ENCODE measurements at places on chromosomes 16 and 17.

DNA sequence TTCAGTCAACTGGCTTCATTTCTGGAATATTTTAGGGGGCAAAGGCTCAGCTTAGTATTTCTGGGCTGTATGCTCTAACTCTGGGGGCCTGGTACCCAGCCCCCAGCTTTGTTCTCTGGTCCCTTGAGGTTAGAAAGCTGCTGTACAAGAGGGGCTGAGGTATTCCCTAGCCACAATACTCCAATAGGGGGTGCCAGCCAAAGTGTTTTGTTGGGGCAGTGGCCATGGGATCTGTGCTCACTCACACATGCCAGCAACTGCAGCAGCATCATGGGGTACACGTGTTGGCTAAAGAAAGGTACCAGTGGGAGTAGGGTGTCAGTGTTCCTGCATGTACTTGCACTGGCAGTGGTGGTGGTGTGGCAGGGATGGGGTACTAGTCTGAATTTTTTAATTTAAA is 257.3 kb downstream of the CA10 start:
- DNase-seq = no peak

DNA sequence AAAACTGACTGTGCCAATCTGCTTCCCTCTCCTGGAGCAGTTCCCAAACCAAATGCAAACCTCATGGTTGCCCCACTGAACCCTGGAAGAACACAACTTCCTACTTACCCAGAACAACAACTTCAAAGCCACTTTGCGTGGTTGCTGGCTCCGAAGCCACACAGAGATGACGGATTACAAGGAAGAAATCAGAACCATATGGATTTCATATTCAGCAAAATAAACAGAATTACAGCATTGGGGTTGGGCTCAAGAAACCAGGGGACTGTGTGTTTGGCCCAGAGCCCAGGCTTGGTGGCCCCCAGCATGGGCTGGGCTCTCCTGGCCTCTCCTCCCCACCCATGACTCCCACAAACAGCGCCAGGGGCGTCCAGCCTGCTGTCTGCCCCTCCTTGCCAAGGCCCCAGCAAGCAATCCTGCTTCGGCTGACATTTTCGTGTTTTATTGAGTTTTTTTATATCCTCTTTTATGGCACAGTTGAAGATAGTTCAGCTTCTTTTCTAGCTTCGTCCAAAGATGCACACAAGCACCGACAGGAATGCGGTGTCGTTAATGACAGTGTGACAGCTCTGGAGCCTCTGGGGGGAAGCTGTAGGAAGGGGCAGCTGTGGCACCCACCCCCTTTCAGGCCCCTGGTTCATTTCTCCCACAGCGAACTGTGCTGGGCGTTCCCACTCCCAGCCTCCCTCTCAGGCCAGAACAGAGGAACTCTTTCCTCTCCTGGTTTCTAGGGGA is 137.1 kb downstream of the GAS7 start:
- DNase-seq = peak; percentile 83

DNA sequence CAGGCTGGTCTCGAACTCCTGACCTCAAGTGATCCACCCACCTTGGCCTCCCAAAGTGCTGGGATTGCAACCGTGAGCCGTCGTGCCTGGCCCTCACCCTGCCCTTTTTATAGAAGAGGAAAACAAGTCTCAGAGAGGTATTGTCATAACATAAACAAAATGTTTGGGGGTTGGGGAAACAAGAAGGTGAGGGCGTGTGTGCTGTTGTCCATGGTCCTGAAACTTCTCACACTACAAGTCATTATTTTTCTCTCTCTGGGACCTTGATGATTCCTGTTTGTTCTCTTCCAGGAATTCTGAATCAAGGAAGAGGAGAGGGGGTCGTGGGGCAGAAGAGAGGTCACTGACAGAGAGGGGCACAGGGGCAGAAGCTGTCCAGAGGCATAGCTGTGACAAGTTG is 160.2 kb upstream of the LHX1 start:
- DNase-seq = peak; percentile 5

- DNase-seq = peak; percentile 52
These were observed 981 bp upstream of the UNC13D start for GRCh38 chr17:75845058-75845711.

DNA sequence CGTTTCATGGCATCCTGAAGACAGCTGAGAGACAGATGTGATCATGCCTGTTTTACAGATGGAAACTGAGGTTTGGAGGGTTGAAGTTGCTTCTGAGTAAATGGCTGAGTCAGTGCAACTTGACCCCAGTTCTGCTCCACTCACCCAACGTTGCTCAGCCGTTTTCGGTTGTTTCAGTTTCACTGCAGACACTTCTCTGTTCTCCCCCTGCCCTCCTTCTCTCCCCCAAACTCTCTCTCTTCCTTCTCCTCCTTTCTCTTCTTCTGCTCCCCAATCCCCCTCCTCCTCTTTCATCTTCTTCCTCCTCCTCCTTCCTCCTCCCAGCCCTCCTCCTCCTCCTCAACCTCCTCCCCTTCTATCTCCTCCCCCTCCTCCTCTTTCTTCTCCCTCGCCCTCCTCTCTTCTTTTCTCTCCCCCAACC is 9.4 kb upstream of the CEP20 start:
- peak; percentile 29 for DNase-seq

DNA sequence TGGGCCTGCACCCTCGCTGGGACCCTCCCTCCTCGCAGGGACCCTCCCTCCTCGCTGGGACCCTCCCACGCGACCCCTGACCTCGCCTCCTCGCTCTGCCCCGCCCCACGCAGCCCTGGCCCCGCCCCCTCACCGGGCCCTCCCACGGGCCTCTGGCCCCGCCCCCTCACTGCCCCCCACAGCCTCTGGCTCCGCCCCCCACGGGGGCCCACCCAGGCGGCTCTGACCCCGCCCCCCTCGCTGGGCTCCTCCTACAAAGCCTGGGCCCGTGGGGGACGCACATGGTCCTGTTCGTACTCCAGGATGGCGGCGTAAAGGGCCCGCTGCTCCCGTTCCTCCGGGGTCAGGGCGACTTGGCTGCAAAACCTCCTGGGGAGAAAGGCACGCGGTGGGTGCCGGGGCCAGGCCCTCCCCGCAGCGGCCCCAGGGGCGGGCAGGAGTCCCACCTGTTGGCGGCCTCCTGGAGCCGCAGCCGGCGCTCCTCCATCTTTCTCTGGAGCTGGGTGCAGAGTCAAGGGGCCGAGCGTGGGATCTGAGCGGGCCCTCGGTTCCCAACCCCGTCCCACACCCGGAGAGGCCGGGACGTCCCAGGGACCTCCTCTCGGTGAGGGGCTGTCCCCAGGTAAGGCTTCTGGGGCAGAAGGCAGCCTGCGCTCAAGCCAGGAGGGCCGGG is 9.0 kb downstream of the VPS9D1 start:
- DNase-seq = peak; percentile 37

DNA sequence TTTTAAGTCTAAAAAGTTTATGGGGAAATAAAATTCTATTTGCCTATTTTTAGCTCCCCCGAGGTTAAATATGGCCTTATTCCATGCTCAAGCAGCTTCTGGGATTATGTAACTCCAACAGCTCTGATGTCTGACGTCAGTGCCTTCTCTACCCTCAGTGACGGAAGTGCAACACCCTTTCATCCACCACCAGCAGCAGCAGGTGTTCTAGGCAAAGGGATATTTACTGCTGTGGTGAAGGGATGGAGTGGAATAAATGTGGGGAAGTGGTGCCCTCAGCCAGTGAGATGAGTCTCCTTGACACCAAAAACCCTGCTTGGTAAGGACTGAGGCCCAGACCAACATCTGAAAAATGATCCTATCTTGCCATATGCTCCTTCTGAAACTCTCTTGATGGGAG is 247.4 kb downstream of the SHISA9 start:
- DNase-seq = no peak

DNA sequence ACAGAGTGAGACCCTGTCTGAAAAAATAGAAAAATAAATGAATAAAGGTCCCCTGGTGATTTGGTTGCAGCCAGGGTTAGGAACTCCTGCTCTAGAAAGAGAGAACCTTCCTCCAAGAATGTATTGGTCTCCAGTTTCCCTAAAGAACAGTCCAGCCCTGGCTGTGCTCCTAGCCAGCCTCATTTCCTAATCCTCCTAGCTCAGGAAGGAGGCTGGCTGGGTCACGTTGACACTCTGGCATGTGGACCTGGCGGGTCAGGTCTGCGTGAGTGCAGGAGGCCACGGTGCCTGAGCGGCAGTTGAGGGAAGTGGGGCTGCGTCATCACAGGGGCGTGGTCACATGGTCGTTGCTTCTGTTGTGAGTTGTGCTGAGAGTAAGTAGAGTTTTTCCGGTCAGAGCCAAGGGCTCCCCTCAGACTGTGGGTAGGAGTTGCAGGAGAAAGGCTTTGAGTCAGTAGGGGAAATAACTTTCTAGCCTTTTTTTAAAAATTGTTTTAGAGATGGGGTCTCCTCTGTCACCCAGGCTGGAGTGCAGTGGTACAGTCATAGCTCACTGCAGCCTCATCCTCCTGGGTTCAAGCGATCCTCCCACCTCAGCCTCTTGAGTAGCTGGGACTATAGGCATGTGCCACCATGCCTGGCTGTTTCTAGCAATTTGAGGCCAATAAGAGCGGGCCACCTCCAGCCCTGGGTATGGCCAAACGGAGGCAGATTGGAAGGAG is 194.0 kb upstream of the CIBAR2 start:
- DNase-seq = peak; percentile 92

DNA sequence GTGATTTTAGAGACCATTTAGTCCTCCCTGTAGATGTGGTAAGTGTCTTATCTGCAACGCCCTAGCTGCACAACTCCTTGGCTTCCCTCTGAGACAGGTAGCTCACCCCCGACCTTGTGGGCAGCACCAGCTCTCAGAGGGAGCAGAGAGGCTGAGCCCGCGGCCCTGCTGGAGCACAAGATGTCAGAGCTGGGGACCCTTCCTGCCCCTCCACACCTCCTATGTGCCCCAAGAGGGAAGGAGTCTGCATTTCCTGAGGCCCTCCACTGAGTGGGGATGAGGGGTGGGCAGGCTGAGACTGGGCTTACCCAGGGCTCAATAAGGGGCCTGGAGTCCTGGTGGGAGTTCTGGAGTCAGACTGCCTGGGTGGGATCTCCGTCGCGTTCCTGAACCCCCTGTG is 12.2 kb upstream of the ADGRG1 start:
- DNase-seq = no peak

DNA sequence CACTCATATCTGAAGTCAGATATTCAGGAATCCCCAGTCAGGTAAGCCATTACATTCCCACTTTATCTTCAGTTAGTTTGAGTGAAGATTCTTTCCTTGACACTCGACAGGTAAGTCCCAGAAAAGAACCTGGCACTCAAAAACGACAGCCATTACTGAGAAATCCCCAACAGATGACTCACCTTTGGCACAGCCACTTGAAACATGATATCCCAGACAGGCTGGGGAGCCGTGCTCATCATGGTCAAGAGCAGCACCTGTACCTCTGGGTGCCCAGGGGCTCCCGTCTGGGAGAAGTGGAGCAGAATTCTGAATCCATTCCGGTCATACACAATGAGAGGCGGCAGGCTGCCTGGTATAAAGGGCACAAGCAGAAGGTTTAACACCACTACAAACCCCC is 16.8 kb upstream of the COG7 start:
- DNase-seq = peak; percentile 19
